ENCODE measurements at places on chromosomes 16 and 17. TPM values are rescaled to one million over a fixed set of nuclear protein-coding genes. Genes with fewer than 3 reads are reported as not detected.

GRCh38 chr17:65177901-65178300 lies 40.7 kb downstream of the RGS9 start:
- H3K27ac ChIP-seq = no peak overlapping the region
- H3K27me3 ChIP-seq = no peaks in the 10 kb centered on the region
- H3K4me3 ChIP-seq = no peak overlapping the region
- no peaks in the 10 kb centered on the region for H3K36me3 ChIP-seq
- DNase-seq = no peak
- H3K4me1 ChIP-seq = no peaks in the 10 kb centered on the region

The SLC16A3 gene
- 2.8 TPM for total RNA-seq

GRCh38 chr17:16962804-16963203 lies 9.1 kb downstream of the TNFRSF13B start:
- H3K36me3 ChIP-seq = no peaks in the 10 kb centered on the region
- no peak overlapping the region for H3K27ac ChIP-seq
- H3K4me1 ChIP-seq = no peaks in the 10 kb centered on the region
- no peak for DNase-seq

DNA sequence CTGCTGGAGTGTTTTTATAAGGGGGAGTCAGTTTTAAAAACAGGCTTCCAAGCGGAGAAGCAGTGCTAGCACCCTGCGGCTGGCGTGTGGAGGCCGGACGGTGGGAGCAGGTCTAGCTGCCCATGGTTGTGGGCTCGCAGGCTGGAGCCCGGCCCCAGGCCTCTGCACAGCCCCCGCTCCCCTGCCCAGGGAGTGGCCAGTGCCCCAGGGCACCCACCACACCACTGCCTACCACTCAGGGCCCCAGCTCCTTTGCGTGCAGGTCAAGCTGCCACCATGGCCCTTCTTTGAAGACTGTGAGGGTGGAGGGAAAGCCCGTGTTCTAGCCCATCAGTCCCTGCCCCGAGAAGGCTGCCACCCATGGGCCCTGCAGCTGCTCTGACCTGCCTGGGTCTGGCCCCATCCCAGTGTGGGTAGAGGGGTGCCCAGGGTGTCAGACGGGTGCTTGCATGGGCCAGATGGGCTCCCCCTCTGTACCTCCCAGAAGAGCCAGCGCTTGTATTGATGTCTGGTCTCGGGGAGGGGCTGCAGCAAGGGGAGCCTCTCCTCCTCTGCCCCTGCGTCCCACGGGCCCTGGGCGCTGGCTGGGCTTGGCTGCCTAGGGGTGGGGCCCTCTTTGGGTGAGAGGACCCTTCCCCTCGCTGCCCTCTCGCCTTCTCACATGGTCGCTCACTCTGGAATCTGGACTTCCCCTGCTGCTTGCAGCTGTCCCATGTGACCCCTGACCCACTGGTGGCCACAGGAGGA lies 1.5 kb upstream of the NUDT16L1 start:
- H3K36me3 ChIP-seq = peaks cover 3% of the 10 kb centered on the region
- H3K27ac ChIP-seq = no peak overlapping the region
- DNase-seq = no peak
- no peak overlapping the region for H3K4me3 ChIP-seq
- no peaks in the 10 kb centered on the region for H3K27me3 ChIP-seq

DNA sequence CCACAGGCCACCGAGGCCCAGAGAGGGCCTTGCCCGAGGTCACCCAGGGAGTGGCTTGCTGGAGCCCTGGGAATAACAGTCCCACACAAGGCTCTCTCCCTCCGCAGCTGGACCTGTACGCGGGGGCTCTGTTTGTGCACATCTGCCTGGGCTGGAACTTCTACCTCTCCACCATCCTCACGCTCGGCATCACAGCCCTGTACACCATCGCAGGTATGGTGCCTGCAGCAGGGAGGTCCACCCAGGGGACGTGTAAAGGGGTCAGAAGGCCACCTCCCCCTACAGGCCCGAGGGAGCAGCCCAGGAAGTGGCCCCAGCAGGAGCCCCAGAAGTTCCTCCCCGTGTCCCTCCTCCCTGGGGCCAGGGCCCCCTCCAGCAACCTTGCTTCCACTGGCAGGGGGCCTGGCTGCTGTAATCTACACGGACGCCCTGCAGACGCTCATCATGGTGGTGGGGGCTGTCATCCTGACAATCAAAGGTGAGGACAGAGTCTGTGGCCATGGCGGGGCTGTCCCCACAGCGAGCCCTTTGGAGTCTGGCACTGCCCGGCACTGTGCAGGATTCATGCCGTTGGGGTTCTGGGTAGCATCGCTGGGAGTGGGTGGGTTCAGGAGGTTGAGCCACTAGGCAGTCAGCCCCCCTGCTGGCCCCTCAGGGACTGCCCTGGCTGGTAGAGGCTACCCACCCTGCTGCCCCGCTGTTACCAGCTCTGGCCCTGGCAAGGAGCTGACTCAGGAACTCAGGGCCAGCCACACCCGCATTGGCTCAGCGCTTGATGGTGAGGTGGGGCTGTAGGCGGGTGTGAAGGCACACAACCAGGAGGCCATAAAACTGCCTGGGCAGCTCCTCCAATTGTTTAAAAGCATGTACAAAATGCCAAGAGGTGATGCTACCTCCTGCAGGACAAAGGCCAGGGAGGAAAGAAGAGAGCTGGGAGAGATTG lies 17.3 kb downstream of the SLC5A10 start:
- no peak overlapping the region for H3K4me3 ChIP-seq
- no peaks in the 10 kb centered on the region for H3K36me3 ChIP-seq
- H3K4me1 ChIP-seq = peaks cover 6% of the 10 kb centered on the region
- no peaks in the 10 kb centered on the region for H3K27me3 ChIP-seq
- DNase-seq = no peak
- H3K27ac ChIP-seq = no peak overlapping the region

The CYB5D1 gene
- 18.7 TPM for total RNA-seq

- no peaks in the 10 kb centered on the region for H3K27me3 ChIP-seq
- H3K27ac ChIP-seq = no peak overlapping the region
- peaks cover 23% of the 10 kb centered on the region for H3K36me3 ChIP-seq
- no peak overlapping the region for H3K4me3 ChIP-seq
- DNase-seq = no peak
- no peaks in the 10 kb centered on the region for H3K4me1 ChIP-seq
These were observed 28.4 kb upstream of the SLC25A19 start for GRCh38 chr17:75317671-75318070.

The SLC5A10 gene
- total RNA-seq = not detected

GRCh38 chr17:31156326-31156725 lies 61.5 kb downstream of the NF1 start:
- H3K4me3 ChIP-seq = no peak overlapping the region
- H3K27ac ChIP-seq = no peak overlapping the region
- no peak for DNase-seq
- H3K4me1 ChIP-seq = no peaks in the 10 kb centered on the region
- H3K27me3 ChIP-seq = no peaks in the 10 kb centered on the region
- H3K36me3 ChIP-seq = no peaks in the 10 kb centered on the region
